ENCODE measurements at places on chromosomes 4 and X.
A peak's percentile ranks its signal among the peaks of the same experiment; 100 is the strongest.

GRCh38 chr4:3041192-3042142 lies 32.9 kb downstream of the HTT-AS start:
- no peak for DNase-seq

DNA sequence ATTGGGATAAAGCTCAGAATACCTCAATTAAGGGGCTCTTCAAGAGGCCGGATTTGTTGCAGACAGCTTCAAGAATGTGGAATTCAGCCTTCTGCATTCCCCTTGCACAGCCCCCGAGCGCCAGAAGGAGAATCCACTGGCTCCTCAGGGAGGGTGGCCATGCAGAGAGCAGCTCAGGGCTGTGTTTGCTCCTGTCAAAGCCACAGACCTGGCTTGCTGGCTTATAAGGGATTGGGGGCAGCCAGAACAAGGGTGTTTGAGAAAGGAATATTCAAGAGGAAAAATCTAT lies 36.8 kb downstream of the ING2 start:
- DNase-seq, result no peak

GRCh38 chr4:104022831-104023230 lies 303.0 kb upstream of the TACR3 start:
- no peak for DNase-seq

DNA sequence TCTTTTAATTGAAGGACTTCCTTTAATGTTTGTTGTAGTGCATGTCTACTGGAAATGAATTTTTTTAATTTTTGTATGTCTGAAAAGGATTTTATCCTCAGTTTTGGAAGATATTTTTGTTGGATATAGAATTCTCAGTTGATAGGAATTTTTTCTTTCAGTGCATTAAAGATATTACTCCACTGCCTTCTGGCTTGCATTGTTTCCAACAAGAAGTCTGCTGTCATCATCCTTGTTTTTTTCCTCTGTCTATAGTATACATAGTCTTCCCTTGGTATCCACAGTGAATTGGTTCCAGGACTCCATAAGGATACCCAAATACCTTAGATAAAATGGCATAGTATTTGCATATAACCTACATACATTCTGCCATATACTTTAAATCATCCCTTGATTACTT lies 33.5 kb downstream of the SCD5 start:
- DNase-seq, result no peak

DNA sequence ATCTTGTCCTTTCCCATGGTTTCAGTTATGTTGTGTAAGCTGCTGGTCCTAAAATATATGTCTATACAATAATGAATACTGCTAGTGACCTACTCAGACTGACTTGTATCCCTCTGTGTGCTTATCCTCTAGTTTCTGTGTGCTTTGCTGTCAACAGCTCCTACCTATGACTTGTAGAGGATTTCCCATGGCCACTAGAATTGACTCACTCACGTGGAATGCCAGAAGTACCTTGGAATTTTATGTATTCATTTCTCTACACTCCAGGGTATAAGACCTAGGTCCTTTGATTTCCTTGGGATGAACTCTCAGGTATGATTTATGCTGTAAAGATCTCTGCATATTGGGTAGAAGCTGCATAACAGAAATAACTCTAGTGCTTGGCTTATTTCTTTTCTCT lies 279.9 kb upstream of the SLIT2 start:
- peak; percentile 43 for DNase-seq

GRCh38 chrX:122363112-122363795 lies 820.8 kb upstream of the GRIA3 start:
- no peak for DNase-seq

- DNase-seq, result peak; percentile 82
Observed at GRCh38 chr4:18689308-18690115, 668.0 kb upstream of the LCORL start.

DNA sequence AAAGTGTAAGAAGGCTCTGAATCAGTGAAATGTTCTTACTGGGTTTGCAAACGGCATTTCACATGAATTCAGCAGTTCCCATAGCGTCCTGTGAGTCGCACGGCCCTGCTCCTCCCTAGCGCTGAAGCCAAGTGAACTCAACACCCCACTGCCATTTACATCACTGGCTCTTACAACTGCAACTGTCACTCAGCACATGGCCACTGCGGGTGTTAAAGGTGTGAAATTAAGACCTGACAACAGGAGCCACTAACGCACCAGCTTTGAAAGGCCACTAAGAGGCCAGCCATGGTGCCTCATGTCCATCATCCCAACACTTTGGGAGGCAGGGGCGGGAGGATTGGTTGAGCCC lies 31.7 kb downstream of the RNF212 start:
- peak; percentile 26 for DNase-seq

- peak; percentile 31 for DNase-seq
Observed at GRCh38 chr4:37865450-37865849, 25.4 kb upstream of the TBC1D1 start.

- DNase-seq, result peak; percentile 32
Observed at GRCh38 chr4:57151481-57151880, 41.3 kb upstream of the IGFBP7 start.

GRCh38 chrX:13697976-13698375 lies 9.0 kb downstream of the RAB9A start:
- no peak for DNase-seq

DNA sequence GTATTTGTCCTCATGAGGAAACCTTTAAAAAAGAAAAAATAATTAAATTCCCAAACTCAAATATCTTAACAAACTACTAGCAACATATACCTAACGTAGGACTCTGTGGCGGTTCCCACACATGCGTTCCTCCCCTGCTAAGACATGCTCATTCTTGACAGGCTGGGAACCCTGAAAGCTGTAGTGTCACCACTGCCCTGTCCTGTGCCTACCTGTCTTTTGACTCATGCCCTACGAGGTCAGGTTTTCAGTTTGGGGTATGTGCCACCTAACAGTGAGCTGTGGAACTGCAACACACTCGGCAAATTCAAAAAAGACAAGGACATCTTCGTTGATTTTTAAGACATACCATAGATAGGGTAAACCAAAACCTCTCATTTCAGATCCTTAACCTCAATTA lies 17.8 kb downstream of the IDS start:
- no peak for DNase-seq

DNA sequence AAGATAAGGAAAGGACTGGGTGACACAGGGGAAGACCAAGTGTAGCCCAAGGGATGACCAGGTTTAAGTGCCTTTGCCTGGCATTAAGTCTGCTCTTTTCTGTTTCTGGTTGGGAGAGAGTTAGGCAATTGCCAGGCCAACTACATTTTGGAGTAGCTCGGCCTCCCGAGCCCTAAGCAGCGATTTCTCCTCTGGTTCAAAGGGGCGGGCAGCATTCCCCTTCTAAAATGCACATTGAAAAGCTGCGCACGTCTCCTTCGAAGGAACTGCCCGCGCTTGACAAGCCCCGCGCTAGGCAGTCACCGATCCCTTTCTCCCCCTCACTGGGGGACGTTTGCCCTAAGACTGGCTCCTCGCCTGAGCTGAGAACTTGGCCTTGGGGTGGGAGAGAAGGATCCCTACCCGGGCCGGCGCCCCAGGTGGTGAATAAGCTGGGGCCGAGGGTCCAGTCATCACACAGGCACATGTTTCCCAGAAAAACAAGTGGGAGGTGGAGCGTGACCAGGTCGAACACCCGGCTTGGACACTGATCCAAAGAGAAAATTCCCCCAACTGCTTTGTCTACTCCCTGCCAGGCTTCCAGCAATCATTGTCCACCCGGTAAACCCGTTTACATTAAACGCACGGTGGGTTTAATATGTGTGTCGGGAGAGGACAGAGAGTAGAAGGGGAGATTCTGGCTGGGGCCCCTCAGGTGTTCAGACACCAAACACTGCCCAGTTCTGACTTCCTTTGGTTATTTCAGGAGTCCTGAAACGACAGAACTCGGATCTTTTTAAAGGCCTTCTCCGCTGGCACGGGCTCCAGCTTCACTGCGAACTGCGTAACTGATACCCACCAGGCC lies 4.0 kb downstream of the ARX start:
- no peak for DNase-seq

DNA sequence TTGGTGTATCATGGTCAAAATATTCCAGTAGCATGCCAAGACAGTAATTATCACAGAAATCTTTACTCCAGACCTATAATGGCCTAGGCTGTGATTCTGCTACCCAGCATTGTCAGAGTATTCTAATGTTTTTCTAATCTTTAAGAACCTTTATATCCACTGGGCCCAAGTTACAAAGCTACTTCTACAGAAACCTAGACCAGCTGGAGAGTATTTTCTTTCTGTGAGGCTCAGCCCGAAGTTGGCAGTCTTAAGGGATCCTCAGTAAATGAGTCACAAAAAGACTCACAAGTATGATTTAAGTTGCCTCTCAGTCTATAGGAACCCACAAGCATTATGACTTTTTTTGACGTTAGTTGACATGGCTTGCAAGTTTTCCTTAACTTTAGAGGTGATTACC lies 638.5 kb upstream of the FAM241A start:
- DNase-seq, result peak; percentile 44

GRCh38 chr4:24382381-24382780 lies 202.0 kb downstream of the DHX15 start:
- no peak for DNase-seq

GRCh38 chr4:159946983-159947615 lies 844.2 kb downstream of the RAPGEF2 start:
- DNase-seq, result peak; percentile 75

GRCh38 chr4:61400439-61401038 lies 200.4 kb downstream of the ADGRL3 start:
- DNase-seq, result no peak

GRCh38 chr4:118955515-118955914 lies 66.9 kb downstream of the SYNPO2 start:
- DNase-seq, result peak; percentile 77

- no peak for DNase-seq
Observed at GRCh38 chr4:48027653-48028052, 11.1 kb downstream of the NIPAL1 start.
